ENCODE measurements at places on chromosomes 5 and 9.

GRCh38 chr9:114969269-114969668, 38.9 kb upstream of the TNFSF8 start:
- DNase-seq = no peak

DNA sequence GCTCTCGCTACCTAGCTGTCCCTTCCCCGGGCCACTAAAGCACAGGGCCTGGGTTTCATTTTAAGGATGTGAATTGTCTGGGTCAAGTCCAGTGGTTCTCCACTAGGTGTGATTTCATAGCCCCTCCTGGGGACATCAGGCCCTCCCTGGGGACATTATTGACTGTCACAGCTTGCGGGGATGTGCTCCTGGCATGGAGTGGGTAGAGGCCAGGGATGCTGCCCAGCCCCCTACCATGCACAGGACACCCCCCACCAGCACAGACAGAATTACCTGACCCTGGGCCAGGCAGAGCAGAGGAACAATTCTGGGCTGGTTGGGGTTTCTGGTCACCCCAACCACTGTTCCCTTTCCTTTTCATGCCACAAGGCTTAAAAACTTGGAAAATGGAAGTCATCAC, 4.1 kb downstream of the FAM78A start:
- no peak for DNase-seq

DNA sequence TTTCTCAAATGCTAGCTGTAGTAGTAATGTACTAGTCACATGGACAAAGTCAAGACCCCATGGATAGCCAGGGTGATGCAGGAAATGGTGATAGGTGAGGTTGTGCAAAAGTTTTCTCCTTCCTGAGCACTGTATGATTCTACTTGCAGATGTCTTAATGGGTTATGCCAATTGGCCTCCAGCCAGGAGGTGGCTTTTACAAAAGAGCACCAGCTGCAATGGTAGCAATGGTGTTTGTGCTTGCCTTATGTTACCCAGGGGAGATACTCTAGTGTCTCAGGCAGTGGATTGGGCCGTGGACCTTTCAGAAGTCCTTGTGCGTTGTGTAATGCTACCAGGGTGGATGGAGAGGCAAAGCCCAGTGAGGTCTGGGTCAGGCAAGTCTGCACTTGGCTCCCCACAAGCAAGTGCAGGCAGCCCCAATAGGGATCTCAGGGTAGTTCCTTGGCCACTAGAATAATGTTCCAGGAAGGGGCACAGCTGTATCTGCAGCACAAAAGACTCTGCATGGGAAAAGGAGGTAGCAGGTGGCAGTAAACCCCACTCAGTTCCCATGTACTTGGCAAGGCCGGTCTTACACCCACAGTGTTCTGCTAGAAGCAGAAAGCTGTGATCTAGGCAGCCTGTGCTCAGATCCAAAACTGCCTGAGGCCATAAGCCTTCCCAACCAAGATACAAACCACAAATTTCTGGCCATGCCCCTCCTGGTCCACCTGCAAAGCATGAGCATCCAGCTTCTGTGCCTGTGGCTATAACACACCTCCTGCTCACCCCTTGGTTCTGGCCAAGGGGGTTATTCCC, 46.4 kb upstream of the EDIL3 start:
- no peak for DNase-seq

DNA sequence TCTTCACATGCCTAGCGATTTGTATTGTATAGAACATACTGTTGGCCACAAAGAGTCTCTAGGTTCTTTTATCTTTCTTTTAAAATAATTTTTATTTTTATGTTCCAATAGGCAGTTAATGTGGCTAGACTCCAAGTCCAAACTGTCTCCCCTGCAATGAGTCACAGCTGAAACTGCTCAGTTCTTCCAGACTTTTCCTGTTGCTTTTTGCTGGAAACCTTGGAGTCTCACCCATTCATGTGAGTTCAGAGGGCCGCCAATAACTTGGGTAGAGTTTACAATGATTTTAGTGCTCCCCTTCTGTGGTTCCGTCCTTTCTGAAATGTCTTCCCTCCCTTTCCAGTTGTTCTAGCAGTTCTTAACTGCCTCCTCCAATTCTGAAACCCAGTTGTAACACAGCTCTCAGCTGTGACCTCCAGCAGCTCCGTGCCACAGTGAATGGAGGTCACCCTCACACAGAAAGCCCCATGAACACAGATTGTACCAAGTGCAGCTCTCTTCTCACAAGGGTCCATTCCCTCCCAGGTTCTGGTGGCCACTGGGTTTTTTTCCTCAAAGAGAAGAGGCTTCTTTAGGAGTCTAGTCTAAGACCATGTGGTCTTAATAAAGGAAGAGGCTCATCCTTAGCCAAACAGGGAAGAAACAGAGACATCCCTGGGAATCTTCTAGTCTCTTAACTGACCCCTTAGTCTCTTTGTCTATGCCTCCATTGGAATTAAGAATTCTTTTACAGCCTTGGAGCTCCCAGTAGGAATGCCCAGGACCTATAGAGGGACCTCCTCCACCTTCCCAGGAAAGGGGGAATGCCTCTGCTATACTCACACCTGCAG, 198.5 kb downstream of the SPOCK1 start:
- no peak for DNase-seq

- DNase-seq = no peak
Observed at GRCh38 chr5:74885170-74885569, 19.0 kb upstream of the FAM169A start.

DNA sequence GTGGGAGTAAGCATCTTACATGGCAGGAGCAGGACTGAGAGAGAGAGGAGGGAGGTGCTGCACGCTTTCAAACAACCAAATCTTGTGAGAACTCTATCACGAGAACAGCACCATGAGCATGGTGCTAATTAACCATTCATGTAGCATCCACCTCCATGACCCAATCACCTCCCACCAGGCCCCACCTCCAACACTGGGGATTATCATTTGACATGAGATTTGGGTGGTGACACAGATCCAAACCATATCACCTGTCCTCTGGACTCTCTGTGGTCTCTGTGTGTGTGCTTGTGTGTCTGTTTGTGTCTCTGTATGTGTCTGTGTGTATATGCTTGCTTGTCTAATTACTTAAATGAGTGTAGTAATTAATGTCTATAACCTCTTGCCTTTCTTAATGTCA, 31.1 kb downstream of the SEC61B start:
- DNase-seq = no peak

DNA sequence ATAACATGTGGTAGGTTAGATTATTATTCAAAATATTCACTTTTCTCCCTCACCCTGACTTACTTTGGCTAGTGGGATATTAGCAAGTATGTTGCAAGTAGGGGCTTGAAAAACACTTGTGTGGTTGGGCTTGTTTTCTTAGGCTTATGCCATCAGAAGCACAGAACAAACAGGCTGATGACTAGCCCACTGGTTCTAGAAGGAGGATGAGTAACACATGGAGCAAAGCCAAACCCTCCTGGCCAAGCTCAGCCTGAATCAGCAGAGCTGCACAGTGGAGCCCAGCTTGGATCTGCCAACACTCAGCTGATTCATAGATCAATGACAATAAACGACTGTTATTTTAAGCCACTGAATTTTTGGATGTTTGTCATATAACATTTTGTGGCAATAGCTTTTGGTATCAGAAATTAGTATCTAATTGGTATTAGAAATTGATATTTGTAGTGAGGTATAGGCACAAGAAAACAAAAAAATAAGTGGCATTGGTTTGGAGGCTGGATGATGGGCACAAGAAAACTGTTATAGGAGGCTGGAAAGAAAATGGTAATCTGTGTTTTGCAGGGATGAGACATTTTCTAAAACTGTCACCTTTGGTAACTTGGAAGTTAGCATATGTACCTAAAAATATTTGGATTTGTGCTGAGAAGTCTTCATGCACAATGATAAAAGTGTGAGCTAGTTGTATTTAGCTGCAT, 46.1 kb upstream of the ZBED3 start:
- DNase-seq = no peak

GRCh38 chr9:117707561-117707960, 3.4 kb downstream of the TLR4 start:
- DNase-seq = no peak

DNA sequence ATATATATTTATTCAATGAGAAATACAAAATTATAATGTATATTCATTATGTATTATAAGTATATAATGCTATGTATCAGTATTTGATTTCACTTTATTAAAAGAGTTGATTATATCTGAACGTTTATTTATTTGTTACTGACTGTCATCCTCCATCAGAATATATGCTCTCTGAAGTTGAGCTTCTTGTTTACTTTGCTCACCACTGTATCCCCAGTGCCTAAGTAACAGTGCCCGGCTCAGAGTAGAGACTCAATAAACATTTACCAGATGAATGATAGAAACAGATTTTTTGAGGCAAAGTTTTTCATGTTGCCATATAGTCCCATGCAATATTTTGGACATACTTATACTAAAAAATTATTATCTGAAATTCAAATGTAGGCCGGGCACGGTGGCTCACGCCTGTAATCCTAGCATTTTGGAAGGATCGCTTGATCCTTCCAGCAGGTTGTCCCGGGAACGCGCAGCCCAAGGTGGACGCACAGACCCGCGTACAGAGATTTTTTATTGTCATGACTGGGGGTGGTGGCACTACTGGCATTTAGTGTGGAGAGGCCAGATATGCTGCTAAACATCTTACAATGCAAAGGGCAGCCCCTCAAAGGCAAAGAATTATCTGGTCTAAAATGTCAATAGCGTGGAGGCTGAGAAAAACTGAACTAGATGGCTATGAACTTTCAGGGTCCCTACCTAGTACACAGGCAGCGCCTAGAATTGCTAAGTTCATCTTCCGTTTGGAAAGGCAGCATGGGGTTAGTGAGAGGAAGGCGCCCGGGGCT, 761 bp upstream of the DNAJC25 start:
- DNase-seq = no peak

- DNase-seq = no peak
Observed at GRCh38 chr5:132019337-132019736, 7.9 kb upstream of the ACSL6 start.

GRCh38 chr5:86880344-86880743, 262.6 kb downstream of the COX7C start:
- no peak for DNase-seq

DNA sequence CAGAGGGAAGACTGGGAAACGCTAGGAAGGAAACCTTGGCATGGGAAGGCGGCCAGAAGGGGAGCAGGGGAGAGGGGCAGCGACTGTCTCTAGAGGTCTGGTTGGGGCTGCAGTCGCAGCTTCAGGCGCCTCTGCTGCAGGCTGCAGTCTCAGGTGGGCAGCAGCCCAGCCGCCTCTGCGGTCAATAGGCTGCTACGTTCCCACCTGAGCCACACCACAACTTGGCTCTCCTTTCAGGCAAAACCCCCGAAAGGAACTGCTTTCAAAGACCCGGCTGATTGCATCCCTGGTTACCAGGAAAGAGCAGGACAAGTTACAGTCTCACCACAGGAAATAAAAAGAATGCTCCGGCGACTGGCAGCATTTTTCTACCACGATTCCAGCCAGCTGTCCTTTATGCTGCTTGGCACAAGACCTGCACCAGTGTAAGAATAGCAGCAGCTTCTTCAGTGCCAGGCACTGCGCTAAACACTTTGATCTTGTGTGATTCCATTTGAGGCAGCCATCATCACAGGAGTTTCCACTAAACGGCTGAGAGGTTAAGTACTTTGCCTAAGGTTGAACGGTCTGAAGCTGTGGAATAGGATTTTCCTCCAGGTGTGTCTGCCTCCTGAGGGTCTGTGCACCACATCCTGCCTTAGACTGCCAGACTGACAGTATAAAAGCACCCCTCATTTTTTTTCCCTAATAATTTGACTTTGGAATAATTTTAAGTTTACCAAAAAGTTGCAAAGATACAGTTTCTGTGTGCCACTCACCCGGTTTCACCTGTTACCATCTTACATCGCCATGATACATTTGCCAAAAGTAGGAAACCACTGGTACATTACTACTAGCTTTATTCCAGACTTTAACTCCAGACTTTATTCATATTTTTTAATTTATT, 7.5 kb downstream of the RPS14 start:
- no peak for DNase-seq
